Activated CD4-positive, CD25-positive, alpha-beta regulatory T cell treated with anti-CD3 and anti-CD28 coated beads, Interleukin-2, amount 50 U/mL, for 72 hours (primary cell): ENCODE measurements at places on chromosomes 2 and 18.

- DNase-seq, result no peak
These were observed 126.9 kb downstream of the SPTBN1 start for GRCh38 chr2:54582987-54583386.

DNA sequence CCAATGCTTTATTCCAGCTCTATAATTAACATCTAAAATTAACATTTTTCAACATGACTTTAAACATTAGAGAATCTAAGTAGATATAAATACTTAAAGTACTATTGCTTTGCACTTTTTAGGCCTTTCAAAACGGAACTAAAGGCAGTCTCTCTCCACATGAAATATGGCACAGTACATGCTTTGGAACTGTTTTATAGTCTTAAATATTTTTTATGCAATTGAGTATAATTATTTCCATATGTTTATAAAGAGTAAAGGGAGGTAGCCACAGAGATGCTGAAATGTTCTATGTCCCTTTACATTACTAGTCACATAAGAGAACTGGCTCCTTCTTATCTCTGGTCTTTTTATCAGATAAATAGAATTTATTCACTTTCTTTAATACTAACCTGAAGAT is 674.0 kb downstream of the PLCL1 start:
- DNase-seq, result no peak

DNA sequence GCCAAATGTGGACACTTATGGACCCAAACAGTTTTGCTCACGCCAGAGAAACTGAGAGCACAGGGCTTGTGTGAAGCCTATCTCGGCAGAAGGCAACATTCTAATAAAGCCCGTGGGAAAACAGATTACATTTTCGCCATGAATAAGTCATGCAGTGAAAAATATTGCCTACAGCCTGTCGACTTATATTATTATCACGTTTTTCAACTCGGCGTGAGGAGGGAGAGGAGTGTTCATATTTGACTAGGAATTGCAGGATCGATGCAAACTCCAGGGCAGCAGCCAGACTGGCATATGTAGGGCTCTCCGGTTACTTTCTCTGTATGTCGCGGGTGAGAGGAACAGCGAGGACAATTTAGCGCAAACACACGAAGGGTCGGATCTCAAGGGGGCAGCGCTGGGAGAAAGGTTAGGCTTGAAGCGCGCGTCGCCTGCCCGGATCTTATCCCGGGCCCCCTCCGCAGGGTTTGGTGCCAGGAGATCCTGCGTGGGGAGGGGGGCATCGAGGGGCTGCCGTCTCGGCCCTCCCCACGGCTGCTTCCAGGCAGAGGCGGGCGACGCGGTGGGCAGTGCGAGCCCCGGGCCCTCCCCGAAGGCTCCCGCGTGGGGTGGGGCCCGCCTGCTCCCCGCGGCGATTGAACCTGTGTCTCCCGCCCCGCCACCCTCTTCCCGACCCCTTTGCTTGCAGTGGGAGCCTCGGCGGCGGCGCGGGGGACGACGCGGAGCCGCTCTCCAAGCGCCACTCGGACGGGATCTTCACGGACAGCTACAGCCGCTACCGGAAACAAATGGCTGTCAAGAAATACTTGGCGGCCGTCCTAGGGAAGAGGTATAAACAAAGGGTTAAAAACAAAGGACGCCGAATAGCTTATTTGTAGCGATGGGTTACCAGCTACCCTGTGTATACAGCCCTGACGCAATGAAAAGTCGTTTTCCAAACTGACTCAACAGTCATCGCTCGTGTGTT is 4.4 kb downstream of the ADCYAP1 start:
- DNase-seq, result no peak

- DNase-seq, result no peak
These were observed 212.6 kb upstream of the ACVR2A start for GRCh38 chr2:147632198-147632597.

DNA sequence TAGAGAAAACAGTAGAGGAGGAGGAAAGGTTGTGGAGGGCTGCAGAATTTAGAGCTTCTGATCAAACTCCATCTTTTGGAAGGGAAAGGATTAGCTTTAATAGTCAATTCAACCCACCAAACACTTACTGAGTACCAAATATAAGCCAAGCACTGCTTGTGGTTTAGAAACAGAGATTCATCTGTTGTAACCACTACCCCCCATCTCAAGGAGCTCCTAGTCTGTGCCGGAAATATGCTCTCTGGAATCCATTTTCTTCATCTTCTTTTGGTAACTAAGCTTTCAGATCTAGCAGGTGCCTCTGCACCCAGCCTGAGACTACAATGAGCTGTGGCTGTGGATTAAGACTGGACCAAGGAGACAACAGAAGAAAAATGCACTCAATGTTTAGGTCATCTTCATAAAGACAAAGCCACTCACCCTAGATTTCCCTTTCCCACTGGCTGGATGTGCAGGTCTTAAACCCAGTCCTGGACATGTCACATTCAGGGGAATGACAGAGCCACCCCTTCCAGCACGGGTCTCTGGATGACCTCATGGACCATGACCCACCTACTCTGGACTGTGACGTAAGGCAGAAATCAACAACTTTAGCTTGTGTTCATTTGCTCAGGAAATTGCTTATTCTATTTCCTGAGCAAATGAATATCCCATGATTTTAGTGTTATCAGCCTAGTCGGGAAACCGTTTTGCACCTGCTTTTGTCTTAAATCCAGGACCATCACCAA is 52.9 kb downstream of the EPB41L3 start:
- no peak for DNase-seq

GRCh38 chr2:86226636-86227520 is 27.6 kb downstream of the MRPL35 start:
- no peak for DNase-seq

- DNase-seq, result no peak
These were observed 42.4 kb upstream of the VIT start for GRCh38 chr2:36653967-36654694.

GRCh38 chr2:75787532-75788132 is 76.9 kb upstream of the GCFC2 start:
- no peak for DNase-seq

DNA sequence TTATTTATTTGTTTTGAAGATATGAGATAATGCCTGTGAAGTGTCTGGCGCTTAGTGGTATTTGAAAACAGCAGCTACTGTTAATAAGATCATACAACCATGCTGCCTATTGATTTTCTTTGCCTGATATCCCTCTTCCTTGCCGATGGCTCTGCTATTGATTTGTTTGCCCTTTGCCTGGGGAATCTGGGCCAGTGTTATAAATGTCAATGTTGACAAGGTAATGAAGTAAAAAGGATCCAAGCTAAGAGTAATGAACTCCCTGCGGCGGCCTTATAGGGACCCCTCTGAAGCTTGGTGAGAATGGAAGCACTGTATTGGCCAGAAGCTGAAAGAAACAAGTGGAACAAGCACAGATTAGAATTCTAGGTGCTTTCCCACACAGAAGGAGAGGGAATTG is 854.6 kb downstream of the CNTNAP5 start:
- DNase-seq, result no peak

- DNase-seq, result no peak
These were observed 76.2 kb downstream of the NPAS2 start for GRCh38 chr2:100895934-100896685.

DNA sequence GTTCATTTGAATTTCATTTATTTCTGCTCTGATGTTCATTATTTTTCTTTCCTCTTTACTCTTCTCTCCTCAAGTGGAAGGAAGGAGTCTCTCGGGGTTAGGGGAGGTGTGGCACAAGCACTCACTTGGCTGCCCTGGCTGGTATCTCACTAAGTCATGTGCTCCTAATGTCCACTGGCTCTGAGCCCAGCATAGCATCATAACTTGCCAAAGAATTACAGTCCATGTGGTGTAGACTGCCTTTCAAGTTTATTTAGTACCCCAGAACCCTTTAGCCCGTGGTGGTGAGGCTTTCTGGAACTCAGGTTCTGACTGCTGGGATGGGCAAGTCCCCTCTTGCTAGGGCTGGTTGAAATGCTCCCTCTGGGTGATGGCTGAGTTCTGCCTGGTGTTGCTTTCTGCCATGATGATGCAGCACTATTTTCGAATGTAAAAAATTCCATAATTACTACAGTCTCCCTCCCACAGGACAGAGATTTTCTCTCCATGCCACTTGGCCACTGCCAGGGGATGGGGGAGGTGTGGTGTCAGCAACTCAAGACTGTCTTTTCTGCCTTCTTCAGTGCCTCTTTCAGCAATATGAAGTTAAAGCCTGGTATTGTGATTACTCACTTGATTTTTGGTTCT is 22.2 kb downstream of the SPAG16 start:
- no peak for DNase-seq

- peak; percentile 49 for DNase-seq
These were observed 453 bp upstream of the ANTXR1 start for GRCh38 chr2:69012310-69013141.

DNA sequence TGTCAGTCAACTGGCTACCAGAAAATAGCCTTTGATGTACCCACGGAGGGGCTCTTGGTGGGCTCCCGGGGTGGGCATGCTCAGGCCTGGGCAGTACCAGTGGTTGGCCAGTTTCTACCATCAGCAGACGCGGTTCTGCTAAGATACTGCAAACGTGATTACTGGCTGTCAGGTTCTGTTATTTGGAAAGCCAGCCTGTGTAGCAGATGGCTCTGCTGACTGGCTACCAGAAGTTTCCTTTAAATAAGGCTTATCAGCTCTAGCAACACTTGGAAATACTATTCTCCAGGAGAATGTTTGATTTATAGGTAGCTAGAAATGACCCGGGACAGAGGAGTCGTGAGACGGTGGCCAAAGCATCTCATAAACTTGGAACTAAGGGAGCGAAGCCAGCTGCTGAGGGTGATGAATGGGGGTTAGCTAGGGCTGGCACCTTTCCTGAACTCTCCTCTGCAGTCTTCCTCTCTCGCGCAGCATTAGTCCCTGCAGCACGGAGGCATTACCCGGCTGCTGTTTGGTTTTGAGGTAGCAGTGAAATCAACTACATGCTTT is 171.9 kb downstream of the AGAP1 start:
- no peak for DNase-seq

DNA sequence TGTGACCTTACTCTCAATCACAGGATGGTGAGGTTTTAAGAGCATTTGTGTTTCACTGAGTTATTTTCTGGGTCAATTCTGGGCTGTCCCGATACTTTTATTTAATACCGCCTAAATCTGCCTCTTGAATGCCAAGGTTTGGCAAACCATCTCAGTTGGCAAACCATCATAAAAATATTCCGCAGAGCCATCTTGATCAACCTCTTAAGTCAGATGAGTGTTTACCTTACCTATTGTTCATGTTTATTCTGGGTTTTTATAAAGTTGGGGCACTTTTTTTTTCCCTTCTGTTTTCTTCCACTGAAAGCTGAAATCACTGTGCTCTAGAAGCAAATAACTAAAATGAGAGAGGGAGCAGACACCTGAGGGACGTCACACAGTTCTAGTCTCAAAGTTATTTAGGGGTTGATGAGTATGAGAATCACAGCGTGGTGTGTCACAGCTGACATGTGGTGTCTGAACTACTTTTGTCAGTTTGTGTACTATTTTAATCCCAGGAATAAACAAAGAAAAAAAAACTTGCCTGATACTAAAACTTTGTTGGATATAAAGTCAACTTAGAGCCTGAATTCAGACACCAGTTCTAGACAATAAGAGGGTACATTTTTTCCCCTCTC is 48.6 kb downstream of the ETAA1 start:
- no peak for DNase-seq

- DNase-seq, result peak; percentile 80
These were observed 13.4 kb upstream of the COPS8 start for GRCh38 chr2:237072067-237072931.

GRCh38 chr2:78009289-78009688 is 487.1 kb upstream of the LRRTM4 start:
- DNase-seq, result no peak

- DNase-seq, result no peak
These were observed 204.6 kb downstream of the RAB3GAP1 start for GRCh38 chr2:135256531-135257260.

DNA sequence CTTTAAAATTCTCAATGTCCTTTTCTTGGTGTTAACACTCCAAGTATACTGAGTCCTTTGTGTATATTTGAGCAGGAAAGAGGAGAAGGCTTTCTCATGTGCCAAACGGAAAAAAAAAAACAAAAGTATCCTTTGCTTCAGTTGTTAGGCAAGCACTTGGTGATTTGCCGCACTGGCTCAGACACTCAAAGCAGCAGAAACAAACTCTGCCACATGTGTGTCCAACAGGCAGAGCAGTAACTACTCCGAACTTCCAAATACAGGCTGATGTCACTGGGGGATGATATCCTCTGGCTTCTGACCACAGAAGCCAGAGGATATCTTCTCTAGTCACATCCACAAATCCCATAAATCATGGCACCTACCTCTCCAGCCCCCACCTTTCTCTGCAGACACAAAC is 108.0 kb upstream of the SALL3 start:
- DNase-seq, result no peak

DNA sequence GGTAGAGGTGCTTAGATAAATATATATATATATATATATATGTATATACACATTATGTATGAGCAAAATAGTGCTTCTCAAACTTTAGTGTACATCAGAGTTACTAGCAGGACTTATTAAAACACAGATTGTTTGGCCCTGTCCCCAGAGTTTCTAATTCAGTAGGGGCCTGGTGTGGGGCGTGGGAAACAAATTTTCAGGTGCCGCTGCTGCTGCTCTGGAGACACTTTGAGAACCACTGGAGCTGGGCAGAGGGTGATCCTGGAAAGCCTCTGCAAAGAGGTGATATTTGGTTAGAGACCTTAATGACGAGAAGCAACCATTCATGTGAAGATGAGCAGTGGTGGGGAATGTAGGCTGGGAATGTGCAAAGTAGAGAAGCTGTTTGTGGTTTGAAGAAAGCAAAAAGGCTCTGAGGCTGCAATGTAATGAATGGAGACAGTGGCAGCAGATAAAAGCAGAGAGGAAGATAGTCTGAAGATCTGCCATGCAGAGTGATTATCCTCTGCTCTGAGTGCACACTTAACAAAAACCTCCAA is 142.9 kb downstream of the PLCL1 start:
- DNase-seq, result no peak

DNA sequence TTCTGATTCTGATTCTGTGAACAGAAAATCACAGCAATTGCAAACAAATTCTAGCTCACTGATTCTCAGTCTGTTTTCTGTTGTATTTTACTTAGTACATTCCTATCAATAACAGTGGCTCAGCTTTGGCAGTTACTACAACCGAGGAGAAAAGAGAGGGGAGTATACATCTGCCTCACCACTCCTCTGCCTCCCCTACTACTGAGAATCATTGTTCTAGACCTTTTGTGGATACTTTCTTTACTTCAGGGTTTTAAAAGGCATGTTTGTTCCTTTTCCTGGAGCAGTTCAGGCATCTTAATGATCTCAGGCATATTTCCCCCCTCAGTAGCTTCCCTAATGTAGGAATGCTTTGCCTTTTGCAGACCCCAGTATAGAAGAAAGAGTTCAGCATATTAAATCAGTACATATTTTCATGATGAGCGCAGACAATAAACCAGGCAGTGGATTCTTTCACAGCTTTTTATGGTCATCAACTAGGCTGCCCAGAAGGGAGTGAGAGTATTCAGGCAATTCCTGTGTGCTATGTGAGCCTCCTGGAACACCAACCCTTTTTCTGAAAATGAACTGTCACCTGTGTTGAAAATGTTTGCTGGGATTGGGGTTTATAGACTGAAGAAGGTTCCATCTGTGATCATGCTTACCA is 10.3 kb downstream of the STAMBP start:
- no peak for DNase-seq
